Activated CD4-positive, alpha-beta T cell treated with anti-CD3 and anti-CD28 coated beads for 4 hours (primary cell): ENCODE measurements at places on chromosomes 3 and 15.

GRCh38 chr3:187648177-187648576, 22.0 kb downstream of the SST start:
- DNase-seq = no peak

- DNase-seq = no peak
Measured at GRCh38 chr15:60301024-60301423, 96.8 kb downstream of the ANXA2 start.

DNA sequence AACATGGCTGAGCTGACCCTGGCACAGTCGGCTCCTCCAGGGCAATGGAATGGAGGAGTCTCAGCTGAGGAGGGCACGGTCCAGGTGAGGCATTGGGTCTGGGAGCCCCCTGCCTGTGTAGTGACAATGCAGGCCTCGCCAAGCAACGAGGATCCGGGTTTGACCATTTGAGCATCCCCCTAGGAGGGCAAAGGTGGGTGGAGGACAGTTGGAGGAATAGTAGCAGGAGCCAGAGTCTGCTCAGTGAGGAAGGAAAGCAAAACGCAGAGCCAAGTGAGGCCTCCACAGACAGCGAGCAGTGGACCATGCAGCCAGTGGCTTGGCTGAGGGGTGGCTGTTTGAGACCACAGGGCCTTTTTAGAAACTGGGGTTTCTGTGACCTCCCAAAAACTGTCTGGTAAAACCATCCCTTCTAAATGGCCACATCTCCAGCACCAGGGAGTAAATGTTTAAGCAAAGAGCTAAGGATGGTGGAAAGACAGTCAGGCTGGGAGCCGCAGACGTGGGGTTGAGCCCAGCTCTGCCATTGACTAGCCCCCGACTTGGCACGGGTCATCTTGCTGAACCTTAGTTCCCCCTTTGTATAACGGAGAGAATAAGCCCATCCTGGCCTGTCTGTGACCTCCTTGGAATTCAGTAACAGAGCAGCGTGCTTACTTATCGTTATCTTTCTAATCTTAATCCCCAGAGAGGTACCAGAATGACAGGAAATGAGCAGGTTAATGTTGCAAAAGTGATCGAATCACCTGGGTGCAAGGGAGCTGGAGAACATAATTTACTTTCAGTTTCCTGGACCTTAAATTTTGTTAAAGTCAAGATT, 46.8 kb downstream of the CMTM6 start:
- DNase-seq = no peak

- no peak for DNase-seq
Measured at GRCh38 chr15:88987934-88988671, 74.9 kb upstream of the MFGE8 start.

DNA sequence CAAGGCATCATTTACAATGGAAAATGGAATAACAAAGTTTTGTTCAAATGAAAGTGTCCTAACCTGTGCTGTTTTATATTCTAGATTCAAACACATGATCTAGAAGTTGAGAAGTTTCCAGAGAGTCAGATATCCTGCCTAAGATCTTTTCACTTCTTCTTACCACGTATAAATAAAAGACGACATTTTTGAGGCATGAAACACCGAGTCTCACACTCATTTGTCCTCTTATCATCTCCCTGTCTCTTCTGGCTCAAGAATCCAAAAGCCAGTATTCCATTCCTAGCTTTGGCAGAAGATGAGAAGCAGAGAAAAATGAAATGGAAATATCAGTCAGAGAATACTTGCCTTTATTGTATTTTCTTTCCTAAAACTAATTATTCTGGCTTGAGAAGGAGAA, 738.6 kb upstream of the NR2F2 start:
- no peak for DNase-seq

DNA sequence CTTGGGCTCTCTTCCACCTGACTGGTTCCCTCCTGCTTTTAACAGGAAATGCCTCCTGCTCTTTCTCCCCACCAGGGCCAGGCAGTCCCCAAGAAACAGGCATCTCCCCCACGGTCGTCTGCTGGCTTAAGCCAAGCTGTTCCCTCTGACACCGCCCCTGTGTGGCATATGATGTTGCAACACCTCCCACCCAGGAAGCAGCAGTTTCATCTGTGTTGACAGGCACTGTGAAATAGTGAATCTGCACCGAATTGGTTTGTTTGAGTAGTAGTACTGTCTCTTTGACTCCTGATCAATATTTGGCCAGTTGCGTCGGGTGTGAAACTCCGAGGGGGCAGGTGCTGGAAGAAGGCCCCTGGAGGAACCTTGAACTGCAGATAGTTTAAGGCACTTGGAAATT, 188.8 kb downstream of the FEZF2 start:
- DNase-seq = no peak

GRCh38 chr15:48505067-48505466, 140.4 kb downstream of the FBN1 start:
- DNase-seq = no peak

DNA sequence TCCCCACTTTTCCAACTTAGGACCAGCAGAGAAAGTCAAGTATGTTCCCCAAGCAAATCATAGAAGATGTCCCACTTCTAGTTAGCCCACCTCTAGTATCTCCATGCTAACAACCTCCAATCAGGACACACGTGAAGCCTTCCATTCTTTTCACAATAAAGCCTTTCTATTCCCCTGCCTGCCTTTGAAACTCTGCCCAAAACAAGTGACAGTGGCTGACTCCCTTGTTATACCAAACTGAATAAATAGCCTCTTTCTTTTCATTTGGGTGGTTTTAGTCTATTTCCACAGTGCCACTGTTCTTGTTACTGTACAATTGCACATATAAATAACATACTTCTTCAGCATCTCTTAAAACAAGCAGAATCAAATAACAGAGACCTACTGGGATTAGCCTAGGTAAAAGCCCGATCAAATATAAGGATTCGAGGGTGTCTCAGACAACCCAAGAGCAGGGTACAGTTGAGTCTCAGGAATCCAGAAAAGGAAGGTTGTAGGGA, 118.0 kb upstream of the NPHP3 start:
- DNase-seq = no peak

DNA sequence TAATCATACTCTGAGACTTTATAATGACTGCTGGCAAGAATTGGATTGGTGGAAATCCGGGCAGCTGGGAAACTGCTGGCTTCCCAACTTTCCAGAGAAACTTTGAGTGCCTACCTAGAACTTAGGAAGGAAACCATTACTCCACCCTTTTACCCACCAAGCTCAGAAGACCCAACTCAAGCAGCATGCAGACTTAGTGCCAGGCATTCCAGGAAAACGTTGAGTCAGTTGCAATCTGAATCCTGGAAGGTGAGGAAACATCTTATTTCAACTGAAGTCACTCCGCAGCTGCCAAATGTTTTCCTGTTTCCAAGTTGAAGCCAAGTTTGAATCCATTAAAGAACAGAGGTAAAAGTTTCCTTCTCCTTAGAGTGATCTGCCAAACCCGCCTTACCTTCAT, 126.5 kb downstream of the ZNF385D start:
- DNase-seq = no peak

DNA sequence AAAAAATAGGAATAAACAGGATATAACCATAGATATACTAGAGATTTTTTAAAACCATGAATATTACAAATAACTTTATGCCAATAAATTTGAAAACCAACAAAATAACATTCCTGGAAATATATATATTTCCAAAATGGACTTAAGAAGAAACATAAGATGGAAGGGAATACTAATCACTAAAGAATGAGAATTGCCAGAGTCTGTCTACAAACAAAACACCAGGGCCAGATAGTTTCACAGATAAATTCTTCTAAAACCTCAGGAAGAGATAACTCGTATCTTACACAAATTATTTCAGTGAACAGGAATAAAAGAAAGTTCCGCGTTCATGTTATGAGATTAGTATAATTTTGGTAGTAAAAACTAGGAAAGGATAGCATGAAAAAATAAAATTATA, 107.3 kb downstream of the HERC1 start:
- no peak for DNase-seq

GRCh38 chr3:20739814-20740213, 553.8 kb upstream of the SGO1 start:
- no peak for DNase-seq

DNA sequence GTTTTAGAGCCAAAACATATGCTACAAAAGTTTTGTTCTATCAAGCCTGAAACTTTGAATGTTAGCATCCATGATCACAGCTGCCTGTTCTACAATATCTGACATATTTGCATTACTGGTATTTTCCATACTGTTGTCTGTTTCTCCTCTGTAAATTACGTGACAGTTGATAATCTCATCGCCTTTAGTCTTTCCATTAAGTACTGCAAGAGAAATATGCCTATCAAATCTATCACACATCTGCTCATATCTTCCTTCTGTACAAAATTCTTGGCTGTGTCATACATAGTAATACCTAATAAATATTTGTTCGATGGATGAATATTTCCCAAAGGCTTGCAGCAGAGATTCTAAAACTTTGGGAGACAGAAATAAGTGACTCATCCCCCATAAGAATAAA, 717.3 kb downstream of the OTOL1 start:
- DNase-seq = no peak

DNA sequence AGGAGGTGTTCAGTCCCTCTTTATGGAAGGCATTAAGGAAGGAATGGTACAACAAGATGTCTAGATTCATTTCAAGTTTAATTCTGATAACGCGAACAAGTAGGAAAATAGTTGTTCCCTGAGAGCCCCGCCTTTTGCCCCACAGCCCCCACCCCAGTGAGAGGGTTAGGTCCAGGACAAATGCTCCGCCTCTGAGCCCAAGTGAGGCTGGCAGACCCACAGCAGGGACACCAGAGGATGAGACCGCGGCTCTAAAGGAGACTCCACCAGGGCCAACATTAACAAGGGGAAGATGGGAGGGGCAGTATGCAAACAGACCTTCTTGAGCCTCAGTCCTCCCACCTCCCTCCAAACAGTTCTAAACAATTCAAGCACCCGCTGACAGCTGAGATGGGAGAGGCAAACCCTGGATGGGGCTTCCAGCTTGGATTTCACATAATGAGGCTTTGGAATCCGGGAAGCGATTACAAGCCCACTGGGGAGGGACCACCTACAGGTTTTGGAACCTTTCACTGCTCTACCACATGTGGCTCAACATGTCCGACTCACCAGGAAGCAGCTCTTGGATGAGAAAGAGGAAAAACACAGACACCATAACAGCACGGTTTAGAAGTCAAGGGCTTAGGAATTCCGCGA, 42.9 kb upstream of the IREB2 start:
- DNase-seq = no peak

- DNase-seq = no peak
Measured at GRCh38 chr3:183548262-183548769, 7.2 kb downstream of the KLHL6 start.

- DNase-seq = no peak
Measured at GRCh38 chr3:165451371-165452070, 255.3 kb upstream of the SLITRK3 start.

- DNase-seq = no peak
Measured at GRCh38 chr3:37219266-37219665, 44.9 kb upstream of the LRRFIP2 start.

DNA sequence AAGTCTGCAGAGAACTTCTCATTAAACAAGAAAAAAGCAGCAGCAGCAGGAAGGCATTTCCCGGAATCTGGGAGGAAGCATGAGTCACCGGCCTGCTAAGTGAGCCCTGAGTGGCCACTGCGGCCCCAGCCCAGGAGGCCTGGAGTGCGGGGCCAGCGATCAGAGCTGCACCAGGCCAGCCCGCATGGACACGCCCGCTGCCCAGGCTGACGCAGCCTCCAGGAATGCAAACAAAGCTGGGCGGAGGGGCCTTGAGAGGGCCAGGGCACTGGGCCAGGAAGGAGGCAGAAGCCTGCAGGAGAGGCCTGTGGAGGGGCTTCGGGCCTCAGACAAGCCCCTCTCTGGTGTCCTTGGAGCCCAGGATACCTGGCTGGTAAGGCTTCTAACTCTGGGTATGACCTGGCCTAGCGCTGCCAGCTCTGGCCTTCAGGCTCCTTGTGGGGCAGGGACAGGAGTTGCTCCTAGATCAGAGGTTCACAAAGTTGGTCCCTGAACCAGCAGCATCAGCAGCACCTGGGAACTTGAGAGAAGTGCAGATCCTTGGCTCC, 101.2 kb downstream of the SMAD6 start:
- DNase-seq = no peak

DNA sequence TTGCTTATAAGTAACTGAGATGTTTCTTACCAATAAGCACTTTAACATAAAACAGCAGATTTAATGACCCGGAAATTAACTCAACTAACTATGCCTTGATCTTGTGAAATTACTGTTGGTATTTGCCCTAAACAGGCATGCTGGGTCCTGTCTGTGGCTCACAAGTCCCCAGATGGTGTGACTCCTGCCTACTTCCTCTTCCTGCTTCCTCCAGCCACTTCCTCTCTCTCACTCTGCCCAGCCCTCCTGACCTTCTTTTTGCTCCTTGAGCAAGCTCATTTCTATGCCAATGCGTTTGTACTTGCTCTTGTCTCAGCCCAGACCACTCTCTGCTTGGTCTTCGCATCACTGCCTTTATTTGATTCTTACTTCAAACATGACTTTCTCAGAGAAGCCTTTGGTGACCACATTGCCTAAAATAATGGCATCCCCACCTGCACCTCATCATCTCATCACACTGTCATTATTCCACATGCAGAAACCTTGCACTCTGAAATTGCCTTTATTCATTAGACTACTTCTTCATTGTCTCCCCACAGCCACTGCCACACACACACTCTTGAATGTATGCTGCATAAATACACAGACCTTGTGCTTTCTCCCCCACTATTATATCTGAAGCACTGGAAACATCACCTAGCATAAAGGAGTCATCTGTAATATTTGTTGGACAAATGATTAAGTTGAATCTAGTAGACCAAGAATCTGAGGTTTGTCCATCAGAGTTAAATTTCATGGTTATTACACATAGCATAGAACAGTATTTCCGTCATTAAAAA, 256.3 kb upstream of the SEMA6D start:
- no peak for DNase-seq

DNA sequence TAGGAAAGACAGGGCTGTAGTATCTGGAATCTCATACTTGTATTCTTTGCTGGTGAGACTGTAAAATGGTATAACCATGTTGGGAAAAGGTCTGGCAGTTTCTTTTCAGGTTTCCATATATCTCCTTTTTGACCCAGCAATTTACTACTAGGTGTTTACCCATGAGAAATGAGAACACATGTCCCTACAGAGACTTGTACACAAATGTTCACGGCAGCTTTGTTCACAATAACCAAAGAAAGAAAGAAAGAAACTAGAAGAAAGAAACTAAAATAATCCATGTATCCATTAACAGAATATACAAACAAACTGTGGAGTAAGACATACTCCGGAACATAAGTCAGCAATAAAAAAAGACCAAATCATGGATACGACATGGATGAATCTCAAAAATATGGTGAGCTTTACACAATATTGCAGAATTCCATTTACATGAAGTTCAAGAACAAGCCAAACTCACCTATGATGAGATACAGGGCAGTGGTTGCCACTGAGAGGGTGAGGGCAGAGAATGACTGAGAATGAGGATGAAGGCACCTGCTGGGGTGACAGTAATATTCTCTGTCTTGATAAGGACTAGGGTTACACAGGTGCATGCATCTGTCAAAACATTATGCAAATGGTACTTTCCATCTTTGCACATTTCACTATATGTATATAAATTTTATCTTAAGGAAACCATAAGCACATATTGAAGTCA, 2.7 kb downstream of the RFTN1 start:
- DNase-seq = no peak

GRCh38 chr3:2784627-2785026, 325.5 kb downstream of the IL5RA start:
- no peak for DNase-seq

- no peak for DNase-seq
Measured at GRCh38 chr15:31151301-31152233, 50.0 kb upstream of the TRPM1 start.
